PC-3 (cell line): ENCODE measurements at places on chromosomes 11 and 22.

GRCh38 chr11:64216879-64217278 lies 9.1 kb downstream of the TRPT1 start:
- no peak for DNase-seq

- DNase-seq: peak; percentile 86
Measured at GRCh38 chr11:122749005-122749687, 89.2 kb upstream of the CRTAM start.

- DNase-seq: no peak
Measured at GRCh38 chr11:33256031-33256812, 959 bp upstream of the HIPK3 start.

- no peak for DNase-seq
Measured at GRCh38 chr22:24232725-24233124, 12.2 kb downstream of the GGT5 start.

DNA sequence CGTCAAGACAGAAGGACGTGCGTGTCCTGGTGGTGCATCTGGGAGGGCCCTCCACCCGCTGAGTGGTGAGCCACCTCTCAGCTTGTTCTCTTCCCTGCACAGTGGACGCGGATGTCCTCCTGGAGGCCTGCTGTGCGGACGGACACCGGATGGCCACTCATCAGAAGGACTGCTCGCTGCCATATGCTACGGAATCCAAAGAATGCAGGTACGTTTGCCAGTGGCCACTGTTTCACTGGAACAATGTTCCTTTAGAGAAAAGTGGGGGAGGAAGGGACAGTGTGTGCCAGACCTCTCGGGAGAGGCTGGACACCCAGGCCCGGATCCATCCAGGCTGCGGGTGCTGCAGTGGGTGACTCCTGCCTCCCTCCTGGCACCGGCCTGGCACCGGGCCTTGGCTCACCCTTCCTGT lies 15.9 kb downstream of the FBLN1 start:
- DNase-seq: no peak

GRCh38 chr22:30212363-30212995 lies 34.1 kb downstream of the LIF start:
- DNase-seq: peak; percentile 95

DNA sequence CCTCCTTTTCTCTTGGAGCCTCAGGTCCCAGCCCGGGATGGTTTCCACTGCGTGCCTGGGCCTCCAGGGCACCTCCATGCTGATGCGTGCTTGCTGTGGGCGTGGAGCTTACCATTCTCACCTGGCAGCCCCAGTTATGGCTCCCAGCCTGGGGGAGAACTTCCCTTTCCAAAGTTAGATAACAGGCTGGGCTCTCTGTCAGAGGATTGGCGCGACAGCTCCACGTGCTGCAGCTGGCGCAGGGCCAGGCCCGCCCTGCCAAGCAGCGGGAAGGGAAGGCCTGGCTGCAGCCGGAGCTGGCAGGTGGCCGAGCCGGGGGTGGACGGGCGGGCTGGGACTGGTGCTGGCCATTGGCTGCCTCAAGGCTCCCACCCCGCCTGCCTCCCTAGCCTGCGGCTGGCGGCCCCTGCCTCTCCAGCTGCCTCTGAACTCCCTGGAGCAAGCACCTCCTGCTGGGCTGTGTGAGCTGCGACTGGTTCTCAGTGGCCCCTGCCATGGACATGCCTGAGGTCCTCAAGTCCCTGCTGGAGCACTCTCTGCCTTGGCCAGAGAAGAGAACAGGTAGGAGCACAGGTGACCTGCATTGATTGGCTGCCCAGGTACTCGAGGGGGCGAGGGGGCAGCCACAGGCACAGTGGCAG lies 14.6 kb upstream of the TEF start:
- DNase-seq: peak; percentile 71
